Hepatocyte (in vitro differentiated cells): ENCODE measurements at places on chromosomes 6 and 20. TPM values are rescaled to one million over a fixed set of nuclear protein-coding genes. Genes with fewer than 3 reads are reported as not detected.

The TRDN gene
- total RNA-seq, result 0.10 and 0.24 TPM in 2 replicates

The GPLD1 gene
- total RNA-seq, result 5.0 and 5.8 TPM in 2 replicates

The SLC22A1 gene
- total RNA-seq, result 6.1 and 6.7 TPM in 2 replicates

The FILIP1 gene
- total RNA-seq, result 6.0 and 7.3 TPM in 2 replicates

The SNRPB2 gene
- total RNA-seq, result 53.1 and 64.3 TPM in 2 replicates

The GTSF1L gene
- not detected in 2 replicates for total RNA-seq

The SLPI gene
- total RNA-seq, result 1,143 and 1,330 TPM in 2 replicates

The RAMACL gene
- 1.1 and 1.6 TPM in 2 replicates for total RNA-seq

The PDSS2 gene
- 18.2 and 19.0 TPM in 2 replicates for total RNA-seq

The RBM24 gene
- 0.97 and 2.3 TPM in 2 replicates for total RNA-seq

The NUP153 gene
- 29.5 and 31.1 TPM in 2 replicates for total RNA-seq

The SCP2D1 gene
- not detected in 2 replicates for total RNA-seq

The TAP1 gene
- total RNA-seq, result 13.7 and 15.2 TPM in 2 replicates

The CD109 gene
- total RNA-seq, result 7.3 and 8.2 TPM in 2 replicates

The TM9SF4 gene
- total RNA-seq, result 65.3 and 72.3 TPM in 2 replicates

The RNF114 gene
- total RNA-seq, result 67.1 and 93.7 TPM in 2 replicates

The TMEM244 gene
- not detected in 2 replicates for total RNA-seq

The ARMH2 gene
- not detected in 2 replicates for total RNA-seq

The GRIK2 gene
- total RNA-seq, result 5.1 and 6.2 TPM in 2 replicates

The F13A1 gene
- total RNA-seq, result 4.1 and 8.5 TPM in 2 replicates
